Panc1 (cell line): ENCODE measurements at places on chromosomes 4 and X. TPM values are rescaled to one million over a fixed set of nuclear protein-coding genes. Genes with fewer than 3 reads are reported as not detected.

CLNK gene
- total RNA-seq = not detected

ARMCX4 gene
- 5.0 TPM for total RNA-seq

CPE gene
- 0.92 TPM for total RNA-seq

CDX4 gene
- total RNA-seq = not detected

AFP gene
- total RNA-seq = 1.3 TPM

SPANXA2 gene
- not detected for total RNA-seq

GAB1 gene
- 2.8 TPM for total RNA-seq

UGT8 gene
- 2.1 TPM for total RNA-seq

FAM47A gene
- not detected for total RNA-seq

VMA21 gene
- 117 TPM for total RNA-seq

KLB gene
- not detected for total RNA-seq

LGI2 gene
- total RNA-seq = not detected

NLRP2B gene
- not detected for total RNA-seq

HSFX3 gene
- total RNA-seq = not detected

ODAM gene
- not detected for total RNA-seq

ELK1 gene
- 64.6 TPM for total RNA-seq

UGT2B11 gene
- total RNA-seq = not detected
